ENCODE measurements at places on chromosomes 11 and 22.

DNA sequence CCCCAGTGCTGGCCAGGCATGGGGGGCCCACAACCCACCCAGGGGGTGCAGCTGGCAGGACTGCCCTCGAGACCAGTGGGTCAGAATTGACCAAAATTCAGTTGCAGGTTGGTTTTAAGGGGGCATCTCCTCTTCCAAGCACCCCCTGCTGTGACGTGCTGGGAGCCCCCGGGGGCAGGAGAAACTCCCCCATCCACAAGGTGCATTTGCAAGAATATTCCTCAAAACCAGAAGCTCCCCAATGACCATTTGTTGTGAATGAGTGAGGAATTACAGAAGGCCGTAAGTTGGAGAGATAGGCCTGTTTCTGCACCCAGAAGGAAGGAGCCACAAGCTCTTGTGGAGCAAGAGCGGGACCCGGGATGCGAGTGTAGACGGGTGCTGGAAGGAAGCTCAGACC, 414.5 kb downstream of the BRD1 start:
- no peak for DNase-seq

DNA sequence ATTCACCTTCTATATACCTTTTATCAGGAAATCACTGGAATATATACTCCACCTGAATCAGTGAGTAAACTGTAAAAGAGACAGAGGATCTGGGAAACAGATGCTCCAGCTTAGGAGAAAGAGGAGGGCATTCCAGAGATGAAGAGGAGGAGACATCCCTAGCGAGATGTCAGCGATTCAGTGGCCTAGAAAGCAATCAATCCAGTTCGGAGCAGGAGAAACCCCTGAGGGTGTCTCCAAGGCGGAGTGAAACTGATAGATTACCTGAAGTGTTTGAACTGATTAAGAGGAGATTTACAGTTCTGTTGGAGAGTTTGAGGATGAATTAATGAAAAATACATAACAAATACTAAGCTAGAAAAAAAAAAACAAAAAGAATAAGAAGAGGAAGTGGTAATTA, 24.5 kb upstream of the TNRC6B start:
- DNase-seq, result no peak

- DNase-seq, result no peak
Measured at GRCh38 chr11:1854949-1855885, 2.3 kb downstream of the LSP1 start.

GRCh38 chr11:76263166-76263565, 56.9 kb upstream of the WNT11 start:
- no peak for DNase-seq

DNA sequence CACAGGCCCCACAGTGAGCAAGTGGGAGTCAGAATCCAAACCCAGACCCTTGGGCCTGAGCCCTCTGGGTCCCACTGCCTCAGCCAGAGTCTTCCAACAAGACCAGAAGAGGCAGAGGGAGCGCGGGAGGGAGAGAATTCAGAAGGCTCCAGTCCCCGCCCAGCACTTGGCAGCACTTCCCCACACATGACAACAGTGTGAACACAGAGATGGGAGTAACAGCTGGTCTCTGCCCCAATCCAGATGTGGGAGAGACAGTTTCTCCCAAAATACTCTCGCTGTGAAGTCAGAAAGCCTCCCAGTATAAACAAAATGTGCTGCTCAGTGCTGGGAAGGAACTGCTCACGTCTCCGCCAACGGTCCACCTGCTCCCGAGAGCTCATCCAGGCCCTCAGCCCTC, 219.9 kb downstream of the MN1 start:
- no peak for DNase-seq

DNA sequence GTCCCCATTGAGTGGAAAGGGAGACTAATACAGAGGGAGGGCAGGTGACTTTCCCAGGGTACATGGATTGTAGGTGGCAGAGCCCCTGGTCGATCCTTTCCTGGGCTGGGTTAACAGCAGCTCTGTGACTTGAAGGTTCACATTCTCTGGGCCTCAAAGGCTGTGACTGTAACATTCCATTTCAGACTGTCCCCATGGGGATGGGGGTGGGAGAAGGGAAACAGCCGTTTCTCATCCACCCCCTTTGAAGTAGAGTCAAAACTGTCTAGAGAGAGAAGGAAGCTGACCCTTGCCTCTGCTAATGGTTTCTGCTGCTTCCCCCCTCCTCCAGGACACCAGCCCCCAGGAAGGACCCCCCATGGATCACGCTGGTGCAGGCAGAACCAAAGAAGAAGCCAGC, 19.2 kb downstream of the MICALL1 start:
- no peak for DNase-seq

DNA sequence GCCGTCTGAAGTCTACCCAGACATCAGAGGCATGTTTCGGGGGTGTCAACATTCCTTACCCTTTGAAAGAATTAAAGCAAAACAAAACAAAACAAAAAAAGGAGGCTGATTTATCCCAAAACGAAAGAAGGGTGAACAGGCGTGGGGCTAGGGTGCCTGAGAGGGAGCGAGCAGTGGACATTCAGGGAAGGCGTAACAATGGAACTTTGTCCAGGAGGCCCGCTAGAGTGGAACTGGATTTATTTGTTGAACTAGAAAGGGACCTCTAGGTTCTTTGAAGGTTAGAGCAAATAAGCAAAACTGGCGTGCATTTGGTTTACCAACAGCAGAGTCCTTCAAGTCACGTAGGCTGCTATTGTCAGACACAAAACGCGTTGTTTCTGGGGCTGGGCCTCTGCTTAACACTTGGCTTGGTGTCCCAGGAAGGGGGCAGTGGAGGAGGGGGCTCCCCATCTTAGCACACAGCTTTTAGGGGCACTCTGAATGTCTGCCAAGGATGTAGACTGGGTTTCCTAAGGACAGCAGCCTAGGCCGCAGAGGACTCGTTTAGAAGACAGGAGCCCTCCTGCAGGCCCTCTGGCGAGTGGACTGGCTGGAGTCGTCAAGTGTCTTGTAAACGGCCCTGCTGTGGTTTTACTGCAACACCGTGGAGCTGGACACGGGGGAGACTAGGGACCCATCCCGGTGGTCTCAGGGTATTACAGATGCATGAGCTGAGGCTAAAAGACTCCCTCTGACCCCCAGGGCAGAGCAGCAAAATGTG, 203.7 kb upstream of the SORL1-AS1 start:
- no peak for DNase-seq

GRCh38 chr11:87897921-87898320, 277.3 kb downstream of the RAB38 start:
- DNase-seq, result no peak

DNA sequence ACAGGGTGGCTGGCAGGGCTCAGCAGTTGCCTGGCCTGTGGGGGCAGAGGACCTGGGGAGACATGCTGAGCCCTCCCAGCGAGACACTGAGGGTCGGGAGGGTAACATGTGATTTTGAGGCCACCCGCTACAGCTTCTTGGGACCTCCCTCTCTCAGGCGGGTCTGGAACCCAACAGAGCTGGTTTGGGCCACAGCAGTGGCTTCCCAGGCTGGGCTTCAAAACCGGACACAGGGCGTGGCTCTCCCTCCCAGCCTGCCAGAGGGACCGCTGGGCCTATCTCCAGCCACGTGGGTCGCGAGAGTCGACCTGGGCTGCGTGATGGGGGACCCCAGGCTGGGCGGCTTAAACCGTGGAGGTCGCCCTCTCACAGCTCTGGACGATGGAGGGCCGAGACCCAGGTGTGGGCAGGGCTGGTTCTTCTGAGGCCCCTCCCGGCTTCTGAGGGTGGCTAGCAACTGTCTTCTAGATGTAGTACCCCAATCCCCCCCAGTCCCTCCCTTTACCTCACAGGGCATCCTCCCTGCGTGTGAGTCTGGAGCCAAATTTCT, 91.7 kb downstream of the KCNQ1 start:
- no peak for DNase-seq

DNA sequence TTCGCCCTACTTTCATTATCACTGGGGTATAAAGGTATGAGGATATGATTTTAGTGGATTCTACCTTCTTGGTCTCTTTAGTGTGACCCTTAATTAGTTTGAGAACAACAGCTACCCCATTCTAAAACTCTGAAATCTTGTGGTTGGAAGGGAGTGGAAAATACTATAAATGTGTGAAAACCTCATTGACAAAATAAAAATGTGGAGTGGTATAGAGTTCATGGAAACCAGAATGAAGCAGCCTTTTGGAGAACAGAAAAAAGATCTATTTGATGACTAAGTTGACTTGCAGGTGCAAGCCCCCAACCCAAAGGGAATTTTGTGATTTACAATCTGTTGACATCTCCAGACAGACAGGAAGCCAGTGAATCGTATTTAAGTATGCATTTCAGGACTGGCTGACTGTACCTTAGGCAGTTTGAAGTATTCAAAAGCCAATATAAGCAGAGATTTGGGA, 75.8 kb downstream of the GAS2 start:
- no peak for DNase-seq

DNA sequence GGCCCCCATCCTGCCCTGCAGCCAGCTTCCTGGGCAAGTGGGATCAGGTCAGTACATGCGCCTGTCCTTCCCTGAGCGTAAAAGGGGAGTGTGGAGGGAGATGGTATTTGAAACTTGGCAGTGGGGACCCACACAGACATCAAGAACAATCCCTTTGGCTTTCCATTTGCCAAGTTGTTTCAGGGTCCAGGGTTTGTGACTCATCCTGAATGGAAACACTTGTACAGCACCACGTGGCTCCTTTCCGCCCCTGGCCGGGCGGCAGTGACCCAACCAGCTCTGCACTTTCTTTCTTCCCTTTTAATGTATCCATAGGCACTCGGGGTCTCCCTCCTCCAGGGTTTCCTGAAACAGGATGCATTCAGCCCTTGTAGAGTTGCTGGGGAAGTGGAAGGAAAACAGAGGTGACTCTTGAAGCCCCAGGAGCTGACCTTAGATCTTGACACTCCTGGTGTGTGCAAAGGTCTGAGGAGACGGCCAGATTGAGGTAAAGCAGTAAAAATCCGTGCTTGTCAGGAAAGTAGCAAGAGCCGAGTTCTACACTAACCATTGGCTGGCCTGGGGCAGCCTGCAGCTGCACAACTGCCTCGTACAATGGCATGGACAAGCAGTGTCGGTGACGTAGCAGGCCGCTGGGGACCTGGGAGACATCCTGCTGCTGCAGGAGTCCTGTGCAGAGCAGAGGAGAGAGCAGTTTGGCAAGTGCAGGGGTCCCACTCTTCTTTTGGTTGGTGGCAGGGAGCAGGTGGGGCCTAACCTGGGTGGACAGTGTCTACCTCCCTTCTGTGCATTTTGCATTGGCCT, 189.8 kb downstream of the SNX19 start:
- no peak for DNase-seq
